Stimulated activated CD4-positive, alpha-beta T cell treated with anti-CD3 and anti-CD28 coated beads, TNF-alpha, amount 100 ng/mL, for 4 hours (primary cell): ENCODE measurements at places on chromosomes 3 and 15.

DNA sequence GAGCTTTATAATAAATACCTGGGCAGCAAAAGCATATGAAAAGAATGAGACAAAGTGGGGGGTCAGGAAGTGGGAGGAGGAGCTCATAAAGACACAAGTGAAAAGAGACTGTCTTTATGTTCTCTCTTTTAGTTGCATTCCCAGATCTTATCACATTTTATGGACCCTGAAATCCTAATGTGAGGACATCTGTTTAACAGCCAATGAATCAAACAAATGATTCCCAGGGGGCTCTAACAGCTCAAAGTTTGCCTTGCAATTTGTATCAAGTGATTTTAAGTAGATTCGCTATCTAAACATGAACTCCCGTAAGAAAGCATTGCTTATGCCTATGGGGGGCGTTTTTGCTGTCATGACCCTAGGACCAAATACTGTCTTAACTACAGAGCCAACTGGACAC, 332.3 kb upstream of the CNTN4 start:
- no peak for DNase-seq

GRCh38 chr15:95868450-95868849, 462.1 kb upstream of the NR2F2 start:
- DNase-seq: no peak

GRCh38 chr15:34653992-34654391, 70.5 kb upstream of the GOLGA8B start:
- DNase-seq: no peak

GRCh38 chr15:64099379-64099778, 3.6 kb downstream of the SNX1 start:
- no peak for DNase-seq

GRCh38 chr3:115581362-115582135, 41.8 kb upstream of the GAP43 start:
- no peak for DNase-seq

DNA sequence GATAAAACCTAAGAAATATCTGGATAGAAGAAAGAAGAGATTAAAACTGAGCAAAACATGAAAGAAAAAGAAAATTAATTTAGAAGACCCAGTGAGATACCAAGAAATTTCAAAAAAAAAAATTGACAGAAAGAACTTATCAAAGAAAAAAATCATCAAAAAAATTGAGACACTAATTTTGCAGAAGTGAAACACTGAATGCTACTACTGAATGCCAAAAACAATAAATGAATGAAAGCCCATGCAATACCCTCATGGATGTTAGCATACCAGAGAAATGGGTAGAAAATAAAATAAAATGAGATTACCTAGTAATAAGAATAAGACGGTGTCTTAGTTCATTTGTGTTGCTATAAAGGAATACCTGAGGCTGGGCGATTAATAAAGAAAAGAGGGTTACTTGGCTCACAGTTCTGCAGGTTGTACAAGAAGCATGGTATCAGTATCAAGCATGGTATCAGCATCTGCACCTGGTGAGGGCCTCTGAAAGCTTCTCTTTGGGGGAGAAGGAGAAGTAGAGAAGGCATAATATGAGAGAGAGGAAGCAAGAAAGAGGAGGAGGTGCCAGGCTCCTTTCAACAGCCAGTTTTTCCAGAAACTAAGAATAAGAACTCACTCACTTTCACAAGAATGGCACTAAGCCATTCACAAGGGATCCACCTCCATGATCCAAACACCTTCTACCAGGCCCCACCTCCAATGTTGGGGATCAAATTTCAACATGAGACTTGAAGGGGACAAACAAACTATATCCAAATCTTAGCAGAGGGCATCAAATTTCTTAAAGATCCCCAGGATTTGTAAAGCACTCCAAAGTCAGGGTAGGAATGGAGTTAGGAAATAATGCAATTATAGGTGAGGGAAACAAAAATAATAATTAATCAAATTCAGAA, 73.2 kb downstream of the BTLA start:
- DNase-seq: no peak

- DNase-seq: no peak
These were observed 31.6 kb upstream of the RAP2B start for GRCh38 chr3:153130312-153130977.

DNA sequence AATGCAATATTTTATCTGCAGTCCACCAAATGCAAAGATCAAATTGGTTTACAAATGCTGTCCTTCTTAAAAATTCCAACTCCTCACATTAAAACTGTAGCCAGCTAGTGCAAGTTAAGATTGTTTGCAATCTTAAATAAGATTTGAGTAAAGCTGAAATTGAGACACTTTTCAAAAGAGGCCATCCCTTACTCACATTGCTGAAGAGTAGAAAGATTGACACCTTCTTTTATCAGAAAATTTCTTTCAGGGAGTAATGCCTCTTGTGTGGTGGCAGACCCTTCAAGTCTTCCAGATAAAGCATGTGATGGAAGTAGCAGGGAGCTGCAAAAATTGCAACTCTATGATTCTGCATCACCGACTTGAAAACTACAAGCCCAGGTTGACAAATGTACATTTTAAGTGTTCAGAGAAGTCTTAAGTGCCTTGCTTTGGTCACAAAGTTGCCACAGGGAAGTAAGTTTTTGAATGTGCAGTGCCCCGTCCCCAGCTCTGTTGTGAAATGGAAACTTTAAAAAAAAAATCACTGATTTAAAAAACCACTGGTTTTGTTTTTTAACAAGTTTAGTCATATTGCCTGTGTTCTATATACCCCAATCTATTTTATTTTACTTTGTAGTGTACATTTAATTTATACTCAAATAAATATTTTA, 12.6 kb downstream of the CD86 start:
- DNase-seq: no peak

DNA sequence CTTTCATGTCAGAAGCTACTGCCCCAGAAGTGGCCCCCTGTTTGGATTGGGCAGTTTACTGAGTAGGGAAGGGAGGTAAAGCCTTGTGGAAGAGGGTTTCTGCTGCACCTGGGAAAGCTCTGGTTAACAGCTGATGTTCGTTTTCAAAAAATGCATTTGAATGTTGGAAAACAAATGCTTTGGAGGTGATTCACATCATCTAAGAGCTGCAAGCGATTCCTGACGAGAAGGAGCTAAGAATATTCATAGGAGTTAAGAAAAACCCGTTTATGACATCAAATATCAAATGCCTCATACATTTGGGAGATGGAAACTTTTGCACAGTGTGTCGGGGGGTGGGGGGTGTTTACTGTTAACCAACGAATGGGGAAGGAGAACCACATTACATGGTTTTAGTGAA, 183.8 kb upstream of the NR2F2 start:
- DNase-seq: no peak

DNA sequence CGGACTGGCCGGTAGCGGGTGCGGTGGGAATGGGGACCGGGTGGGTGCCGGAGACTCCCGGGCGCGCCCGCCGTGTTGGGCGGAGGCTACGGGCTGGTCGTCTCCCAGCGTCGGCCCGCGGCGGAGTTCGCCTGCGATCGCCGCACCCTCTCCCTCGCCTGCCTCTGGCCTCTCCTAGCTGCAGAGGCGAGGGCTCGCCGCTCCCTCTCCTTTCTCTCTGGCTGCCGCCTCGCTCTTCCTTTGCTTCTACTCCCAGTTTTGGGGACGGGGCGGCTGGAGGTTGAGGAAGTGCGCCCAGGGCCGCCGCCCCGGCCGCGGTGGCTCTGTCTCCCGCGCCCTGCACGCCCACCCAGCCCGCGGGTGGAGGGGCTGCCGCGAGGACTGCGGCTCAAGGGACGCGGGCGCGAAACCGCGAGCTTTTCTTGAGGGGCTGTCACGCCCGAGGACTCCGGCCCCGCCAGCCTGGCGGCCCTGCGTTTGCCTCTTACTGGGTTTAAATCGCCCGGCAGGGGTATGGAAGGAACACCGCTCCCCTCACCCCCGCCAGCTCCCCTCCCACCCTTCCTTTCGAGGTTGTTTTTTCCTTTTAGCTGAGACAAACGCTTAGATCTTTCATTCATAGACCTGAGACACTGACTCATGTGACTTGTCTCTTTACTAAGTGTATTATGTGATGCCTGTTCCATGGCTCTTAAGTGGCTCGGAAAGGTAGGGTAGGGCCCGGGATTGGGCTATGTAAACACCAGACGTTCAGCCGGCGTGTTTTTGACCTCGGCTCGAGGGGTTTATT, 654 bp downstream of the PIK3CA start:
- peak; percentile 57 for DNase-seq

DNA sequence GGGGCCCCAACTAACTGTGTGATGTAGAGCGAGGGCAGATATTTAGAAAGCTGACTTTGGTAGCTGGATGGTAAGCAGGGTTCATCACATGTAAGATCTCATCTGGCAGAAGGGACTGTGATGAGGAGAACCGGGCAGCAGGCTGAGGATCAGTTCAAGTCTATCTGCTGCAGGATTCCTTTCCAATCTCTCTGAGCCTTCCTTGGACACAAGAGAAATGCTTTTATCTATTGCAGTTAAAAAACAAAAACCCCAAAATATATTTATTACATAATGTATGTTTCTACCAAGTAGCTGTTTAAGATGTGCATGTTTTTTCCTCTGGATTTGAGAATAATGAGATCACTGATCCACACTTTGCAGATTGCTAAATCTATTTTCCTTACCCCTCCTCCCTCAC, 411.5 kb downstream of the RAP2B start:
- no peak for DNase-seq

DNA sequence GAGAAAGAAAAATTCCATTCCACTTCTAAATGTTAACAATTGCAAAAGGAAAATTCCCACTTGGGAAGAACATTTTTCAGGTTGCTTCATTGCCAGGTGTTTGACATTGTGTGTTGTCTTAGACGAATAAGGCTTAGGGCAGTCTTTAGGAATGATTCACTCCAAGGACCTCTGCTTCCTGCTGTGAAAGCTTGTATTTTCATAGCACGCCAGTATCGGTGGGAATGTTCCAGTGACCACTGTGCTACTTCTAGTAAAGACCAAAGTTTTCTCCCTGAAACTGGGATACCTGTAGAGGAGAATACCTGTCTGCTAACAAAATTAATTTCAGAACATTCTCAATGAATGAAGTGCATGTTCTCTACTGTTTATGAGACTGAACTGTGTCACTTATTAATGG, 64.1 kb downstream of the CDIN1 start:
- no peak for DNase-seq
